GOT3 (cell line): ENCODE measurements at places on chromosomes 3 and 15.

DNA sequence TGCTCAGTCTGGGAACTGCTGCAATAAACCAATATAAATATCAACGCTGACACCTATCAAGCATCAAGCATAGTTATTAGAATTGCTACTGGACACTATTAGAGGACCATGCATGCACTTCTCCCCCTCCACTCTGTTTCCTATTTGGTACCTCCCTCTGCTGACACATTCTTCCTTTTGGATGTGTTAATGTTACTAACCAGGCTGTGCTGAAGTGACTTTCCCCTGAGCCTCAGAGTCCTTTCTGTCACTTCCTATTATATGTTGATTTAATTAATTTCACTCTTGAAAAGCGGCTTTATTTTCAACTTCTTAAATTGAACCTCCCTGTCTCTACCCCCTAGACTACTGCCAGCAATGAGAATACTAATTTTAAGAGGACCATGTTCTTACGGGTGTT is 379.1 kb downstream of the MCTP2 start:
- DNase-seq = no peak

DNA sequence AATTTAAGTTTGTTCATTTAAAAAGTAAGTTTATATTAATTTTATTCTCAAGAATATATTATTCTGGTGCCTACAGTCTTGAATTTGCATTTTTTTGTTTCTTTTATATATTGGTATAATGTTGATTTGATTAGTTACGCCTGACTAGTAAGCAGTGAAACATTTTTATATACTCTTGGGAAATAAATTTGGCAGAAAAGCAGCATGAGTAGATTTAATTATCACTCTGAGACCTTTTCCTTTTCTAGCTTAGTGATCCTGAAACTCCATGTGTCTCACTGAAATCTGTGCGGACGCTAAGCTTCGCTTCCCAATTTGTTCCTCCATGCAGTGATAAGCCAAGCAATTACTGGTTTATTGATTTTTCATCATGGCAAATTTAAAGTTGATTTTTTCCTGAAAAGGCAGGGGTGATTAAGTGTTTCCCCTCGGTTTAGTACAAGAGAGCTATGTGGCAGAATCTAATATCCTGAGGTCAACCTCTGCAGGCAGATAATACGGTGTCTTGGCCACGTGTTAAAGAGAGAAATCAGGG is 87.2 kb upstream of the MLF1 start:
- DNase-seq = no peak

- no peak for DNase-seq
These were observed 89.7 kb upstream of the FGF12 start for GRCh38 chr3:192817053-192817452.

DNA sequence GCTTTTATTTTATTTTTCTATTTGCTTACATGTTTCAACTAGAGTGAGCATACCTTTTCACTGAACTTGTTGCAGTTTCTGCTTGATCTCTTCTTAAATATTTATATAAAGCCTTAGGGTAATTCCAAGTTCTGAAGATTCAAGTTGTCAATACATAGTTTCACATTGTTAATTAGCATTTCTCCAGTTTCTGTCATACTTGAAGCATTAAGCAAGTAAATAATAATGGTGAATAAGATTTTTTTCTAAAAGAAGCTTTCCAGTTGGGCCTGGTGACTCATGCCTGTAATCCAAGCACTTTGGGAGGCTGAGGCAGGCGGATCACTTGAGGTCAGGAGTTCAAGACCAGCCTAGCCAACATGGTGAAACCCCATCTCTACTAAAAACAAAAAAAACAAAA is 53.9 kb downstream of the CALML4 start:
- DNase-seq = no peak

GRCh38 chr15:45523166-45523460 is 558 bp upstream of the SLC30A4 start:
- no peak for DNase-seq

DNA sequence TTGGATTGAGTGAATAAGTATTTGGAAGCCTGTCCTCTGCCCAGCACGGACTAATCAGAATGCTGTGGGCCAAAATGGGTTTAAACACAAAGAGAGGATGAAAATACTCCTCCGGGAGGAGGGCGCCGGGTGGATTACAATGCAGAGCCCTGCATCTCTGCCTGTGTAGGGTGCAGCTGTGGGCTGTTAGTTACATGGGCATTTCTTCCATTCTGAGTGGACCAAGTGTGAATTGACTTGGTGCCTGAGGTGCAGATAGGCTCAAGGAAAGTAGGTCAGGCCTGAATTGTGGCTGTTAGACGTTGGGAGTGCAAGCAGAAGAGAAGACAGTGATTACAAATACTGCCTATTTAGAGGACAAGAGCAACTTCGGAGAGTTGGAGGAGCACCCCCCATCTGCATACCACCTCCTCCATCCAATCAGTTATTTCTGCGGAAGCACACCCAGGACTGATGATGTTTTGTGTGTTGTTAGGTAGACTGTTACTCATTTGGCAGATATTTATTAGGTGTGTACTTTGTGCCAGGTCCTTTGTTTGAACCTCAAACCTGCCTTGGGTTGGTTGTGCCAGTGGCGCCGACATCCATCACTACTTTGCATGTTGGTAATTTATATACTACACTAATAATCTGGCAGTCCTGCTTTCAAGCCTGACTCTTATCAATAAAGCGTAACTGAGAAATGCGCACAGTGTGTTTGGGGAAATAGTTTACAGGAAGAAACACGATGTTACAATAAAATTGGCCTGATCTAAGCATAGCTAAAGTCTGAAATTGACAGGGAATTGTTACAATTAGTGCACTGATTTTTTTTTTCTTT is 33.0 kb downstream of the PTPRG start:
- DNase-seq = no peak

GRCh38 chr3:172155897-172156585 is 116.7 kb downstream of the FNDC3B start:
- DNase-seq = no peak

- DNase-seq = no peak
These were observed 14.1 kb upstream of the EDC3 start for GRCh38 chr15:74709892-74710291.

DNA sequence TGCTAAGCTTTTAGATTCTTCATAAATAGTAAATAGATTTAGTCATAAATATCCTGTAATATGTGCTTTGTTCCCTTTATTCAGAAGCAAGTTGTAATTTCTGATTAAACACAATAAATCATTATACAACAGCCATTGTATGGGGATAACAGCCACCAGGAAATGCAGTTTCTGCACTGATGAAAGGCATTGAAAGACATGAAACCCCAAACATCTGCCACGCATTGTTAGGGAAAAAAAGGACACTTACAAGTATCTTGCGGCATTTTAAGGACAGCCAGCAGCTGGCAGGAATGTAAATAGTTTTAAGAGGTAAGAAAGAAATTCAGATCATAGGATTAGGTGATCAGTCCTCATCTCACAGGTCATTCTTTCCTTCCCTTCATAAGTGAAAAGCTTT is 801.1 kb upstream of the LMCD1 start:
- DNase-seq = no peak

- DNase-seq = no peak
These were observed 20.1 kb downstream of the SLC15A2 start for GRCh38 chr3:121914081-121914998.

DNA sequence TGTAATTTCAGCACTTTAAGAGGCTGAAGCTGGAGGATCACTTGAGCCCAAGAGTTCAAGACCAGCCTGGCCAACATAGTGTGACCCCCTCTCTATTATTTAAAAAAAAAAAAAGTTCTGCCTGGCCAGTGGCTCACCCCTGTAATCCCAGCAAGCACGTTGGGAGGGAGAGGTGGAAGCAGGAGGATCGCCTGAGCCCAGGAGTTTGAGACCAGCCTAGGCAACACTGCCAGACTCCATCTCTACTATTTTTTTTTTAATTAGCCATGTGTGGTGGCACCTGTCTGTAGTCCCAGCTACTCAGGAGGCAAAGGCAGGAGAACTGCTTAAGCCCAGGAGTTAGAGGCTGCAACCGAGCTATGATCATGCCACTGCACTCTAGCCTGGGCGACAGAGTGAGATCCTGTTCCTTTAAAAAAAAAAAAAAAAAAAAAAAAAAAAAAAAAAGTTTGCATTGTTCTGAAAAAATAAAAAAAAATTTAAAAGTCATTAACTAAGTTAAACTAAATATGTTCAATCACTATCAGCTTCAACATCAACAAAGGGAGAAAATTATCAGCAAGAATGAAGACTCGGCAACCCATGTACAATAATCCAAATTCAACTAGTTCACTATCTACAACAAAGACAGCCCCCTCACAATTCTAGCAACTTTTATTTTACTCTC is 1.9 kb downstream of the RAF1 start:
- DNase-seq = no peak

DNA sequence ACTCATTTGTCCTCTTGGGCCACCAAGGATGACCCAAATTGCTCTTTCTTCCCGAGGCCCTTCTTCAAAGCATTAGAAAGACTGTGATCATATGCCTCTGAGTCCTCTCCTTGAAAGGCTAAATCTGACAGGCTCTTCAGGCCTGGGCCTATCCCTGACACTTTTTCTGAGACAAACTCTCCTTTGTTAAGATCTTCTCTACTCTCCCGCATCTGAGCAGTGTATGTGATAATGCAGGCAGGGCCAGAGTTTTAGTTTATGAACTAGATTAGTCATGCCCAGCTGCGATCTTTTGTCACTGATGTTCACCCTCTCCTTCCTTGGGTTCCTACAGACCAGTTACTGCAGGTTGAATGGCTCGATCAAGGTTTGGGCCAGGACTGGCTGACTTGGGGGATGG is 39.2 kb downstream of the MASP1 start:
- no peak for DNase-seq

DNA sequence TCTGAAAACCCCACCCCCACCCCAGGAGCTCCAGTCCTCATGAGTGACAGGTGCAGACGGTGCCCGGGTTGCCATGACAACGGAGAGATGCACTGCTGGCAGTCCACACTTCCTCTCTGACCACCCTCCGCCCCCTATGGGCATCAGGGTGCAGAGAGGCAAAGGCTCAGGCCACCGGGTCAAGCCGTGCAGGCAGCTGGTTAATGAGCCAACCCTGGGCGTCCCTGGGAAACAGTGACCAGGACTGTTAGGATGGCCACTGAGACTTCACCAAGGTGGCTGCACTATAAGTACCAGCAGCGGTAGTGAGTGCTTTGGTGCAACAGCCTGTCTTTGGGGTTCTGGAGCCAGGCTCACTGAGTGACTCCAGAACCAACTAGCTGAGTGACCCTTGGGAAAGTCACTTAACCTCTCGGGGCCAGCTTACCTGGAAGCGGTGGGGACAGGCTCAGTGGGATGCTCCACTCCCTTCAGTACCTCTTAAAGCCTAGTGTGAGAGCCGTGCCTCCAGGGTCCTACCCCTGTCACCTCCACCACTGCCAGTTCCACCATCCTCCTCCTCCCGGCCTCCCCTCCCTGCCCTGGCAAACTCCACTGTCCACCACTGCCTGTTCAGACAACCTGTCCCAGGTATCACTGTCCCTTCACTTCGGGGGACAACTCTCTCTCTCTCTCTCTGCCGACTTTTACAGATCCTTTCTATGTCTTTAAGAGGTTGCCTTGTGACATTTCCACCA is 121.0 kb upstream of the PRR20G start:
- no peak for DNase-seq

DNA sequence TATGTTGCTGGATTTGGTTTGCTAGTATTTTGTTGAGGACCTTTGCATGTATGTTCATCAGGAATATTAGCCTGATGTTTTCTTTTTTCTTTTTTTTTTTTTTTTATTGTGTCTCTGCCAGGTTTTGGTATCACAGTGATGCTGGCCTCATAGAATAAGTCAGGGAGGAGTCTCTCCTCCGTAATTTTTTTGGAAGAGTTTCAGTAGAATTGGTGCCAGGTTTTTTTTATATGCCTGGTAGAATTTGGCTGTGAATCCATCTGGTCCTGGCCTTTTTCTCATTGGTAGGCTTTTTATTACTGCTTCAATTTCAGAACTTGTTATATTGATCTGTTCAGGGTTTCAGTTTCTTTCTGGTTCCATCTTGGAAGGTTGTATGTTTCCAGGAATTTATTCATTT is 165.8 kb downstream of the VPS8 start:
- DNase-seq = no peak

GRCh38 chr3:149723781-149724180 is 28.5 kb downstream of the COMMD2 start:
- no peak for DNase-seq

GRCh38 chr3:39910826-39911464 is 101.5 kb downstream of the MYRIP start:
- no peak for DNase-seq

DNA sequence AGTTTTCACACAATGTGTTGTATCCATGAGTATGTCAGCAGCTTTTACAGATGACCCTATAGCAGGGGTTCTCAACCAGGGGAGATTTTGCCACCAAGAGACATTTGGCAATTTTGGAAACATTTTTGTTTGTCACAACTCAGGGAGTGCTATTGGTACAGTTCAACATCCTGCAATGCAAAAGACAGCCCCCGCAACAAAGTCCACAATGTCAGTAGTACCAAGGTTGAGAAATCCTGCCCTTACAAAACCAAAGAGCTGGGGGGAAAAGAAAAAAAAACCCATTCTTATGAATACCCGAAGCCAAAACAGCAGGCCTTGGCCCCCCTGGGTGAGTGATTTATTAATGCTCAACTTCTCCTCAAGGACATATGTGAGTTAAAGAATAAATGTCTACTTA is 99.1 kb downstream of the LARS2 start:
- no peak for DNase-seq

DNA sequence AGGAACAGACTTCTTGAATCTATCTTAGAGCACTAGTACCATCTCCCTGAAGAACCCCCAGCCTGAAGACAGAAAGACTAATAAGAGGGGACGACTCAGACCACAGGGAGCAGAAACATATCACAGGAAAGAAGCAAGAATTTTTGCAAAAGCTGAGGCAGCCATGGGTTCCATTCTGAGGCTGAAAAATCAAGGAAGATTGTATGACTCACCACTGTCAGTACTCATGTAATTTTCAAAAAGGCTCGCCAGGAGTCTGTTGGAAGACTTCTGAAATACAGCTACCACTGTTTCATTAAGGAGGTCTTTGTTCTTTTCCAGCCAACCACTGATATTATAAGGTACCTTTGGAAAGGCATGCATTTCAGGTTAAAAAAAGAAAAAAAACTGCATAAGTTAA is 47.5 kb downstream of the MYH15 start:
- DNase-seq = no peak

DNA sequence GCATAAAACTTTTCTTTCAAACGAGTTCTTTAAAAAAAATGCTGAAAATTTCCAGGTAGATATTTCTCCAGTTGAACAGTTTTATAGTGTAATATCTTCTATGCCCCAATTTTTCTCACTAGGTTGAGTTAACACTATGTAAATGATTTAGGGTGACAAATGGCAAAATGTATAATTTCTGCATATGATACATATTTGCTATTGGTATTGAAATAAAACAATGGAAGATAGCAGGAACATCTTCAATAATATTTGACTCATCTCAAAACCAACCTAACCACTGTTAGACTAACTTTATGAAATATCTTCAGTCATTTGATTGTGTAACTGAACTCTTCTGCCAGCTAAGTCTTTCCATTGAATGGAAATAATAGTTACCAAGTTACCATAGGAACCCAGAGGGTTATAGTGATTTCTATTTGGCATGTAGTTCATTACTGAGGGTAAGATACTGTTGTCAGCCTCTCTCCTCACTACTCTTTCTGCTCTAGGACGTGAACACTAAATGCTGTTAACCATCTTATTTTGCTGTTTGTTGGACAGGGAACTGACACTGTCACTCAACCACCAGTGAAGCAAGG is 824.7 kb upstream of the NECTIN3 start:
- no peak for DNase-seq
